ENCODE measurements at places on chromosomes 7 and 10.

DNA sequence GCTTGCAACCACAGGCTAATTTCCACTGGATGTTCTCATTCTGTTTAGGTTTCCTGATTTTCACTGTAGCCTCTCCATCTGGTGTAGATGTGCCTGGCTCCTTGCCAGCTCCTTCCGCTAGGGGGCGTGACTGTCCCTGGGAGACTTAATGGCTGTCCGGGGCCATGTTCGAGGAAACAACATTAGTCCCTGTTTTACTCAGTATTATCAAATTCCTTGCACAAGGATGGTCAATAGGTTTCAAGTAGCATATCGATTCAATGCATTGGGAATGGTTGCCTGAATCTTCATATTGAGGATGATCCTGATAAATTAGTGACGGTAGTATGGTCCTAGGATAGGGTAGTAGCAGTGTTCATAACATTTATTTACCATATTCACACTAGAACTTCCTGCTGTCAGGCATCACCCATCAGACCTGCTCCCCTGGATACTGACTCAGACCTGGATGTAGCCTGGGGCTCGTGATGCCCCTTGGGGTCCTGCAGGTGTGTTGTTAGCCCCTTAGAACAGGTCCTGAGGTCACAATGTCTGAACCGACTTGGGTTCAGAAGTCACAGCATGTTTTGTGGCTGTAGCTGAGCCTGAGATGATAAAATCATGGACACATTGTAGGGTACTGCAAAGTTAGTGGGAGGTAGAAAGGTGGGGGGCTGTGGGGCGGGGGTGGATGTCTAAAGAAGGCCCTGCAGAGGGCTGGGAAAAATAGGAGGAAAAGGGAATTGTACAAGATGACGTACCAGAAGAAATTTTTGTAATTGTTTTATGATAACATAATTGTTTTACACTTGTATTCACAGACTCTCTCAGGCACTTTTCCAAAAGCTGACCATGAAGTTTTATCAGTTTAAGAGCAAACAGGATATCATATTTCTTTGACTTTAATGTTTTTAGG is 8.9 kb upstream of the EXOC6 start:
- peak; percentile 1 for DNase-seq

DNA sequence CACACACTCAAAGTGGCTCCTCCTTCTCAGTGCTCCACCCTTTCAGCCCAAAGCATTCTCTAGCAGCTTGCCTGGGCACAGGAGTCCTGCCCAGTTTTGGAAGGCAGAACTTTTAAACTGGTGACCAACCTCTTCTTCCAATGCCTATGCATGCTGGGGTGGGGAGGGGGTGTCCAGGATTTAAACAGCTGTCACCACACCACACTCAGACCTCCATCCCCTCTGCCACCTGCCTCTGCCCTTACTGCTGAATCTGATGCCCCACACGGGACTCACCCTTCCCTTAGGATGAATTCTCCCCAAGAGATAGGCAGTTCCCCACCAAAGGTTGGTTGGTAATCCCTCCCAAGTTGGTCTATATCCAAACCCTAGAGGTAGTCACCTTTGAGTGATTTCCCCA is 50.2 kb downstream of the FRMPD2 start:
- no peak for DNase-seq

DNA sequence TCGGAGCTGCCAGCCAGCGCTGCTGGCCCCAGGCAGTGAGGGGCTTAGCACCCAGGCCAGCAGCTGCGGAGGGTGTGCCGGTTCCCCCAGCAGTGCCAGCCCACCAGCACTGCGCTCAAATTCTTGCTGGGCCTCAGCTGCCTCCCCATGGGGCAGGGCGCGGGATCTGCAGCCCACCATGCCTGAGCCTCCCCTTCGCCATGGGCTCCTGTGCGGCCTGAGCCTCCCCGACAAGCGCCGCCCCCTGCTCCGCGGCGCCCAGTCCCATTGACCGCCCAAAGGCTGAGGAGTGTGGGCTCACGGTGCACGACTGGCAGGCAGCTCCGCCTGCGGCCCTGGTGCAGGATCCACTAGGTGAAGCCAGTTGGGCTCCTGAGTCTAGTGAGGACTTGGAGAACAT is 525.0 kb downstream of the PTPRN2 start:
- DNase-seq, result no peak

GRCh38 chr10:69826789-69827554 is 25.3 kb downstream of the COL13A1 start:
- DNase-seq, result no peak

DNA sequence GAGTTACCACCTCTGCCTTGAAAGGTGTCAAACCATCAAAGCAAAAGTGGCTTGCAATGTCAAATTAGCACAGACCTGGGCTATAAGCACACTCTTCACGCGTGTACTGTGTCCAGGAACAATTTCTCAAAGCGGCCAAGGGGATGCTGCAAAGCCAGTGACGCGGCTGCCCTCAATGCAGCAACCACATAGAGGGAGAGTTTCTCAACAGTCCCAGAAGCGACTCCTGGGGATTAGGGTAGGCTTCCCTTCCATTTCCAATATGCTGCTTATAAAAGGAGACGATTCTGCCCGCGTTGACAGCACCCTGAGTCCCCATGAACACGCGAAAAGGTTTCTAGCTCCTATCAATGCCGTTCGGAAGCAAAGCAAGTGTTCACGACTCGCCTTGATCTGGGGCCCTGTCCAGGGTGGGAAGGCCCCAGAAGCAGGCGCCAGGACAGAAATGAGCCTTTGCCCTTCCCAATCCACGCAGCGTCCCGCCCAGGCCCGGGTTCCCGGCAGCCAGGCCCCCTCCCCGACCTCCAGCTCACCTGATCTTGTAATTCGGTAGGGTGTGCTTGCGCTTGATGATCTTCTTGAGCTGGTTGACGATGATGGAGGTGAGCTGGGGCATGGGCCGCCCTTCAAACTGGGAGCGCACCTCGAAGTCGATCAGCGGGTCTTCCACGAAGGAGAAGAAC is 1.3 kb downstream of the PDZD8 start:
- DNase-seq, result no peak

DNA sequence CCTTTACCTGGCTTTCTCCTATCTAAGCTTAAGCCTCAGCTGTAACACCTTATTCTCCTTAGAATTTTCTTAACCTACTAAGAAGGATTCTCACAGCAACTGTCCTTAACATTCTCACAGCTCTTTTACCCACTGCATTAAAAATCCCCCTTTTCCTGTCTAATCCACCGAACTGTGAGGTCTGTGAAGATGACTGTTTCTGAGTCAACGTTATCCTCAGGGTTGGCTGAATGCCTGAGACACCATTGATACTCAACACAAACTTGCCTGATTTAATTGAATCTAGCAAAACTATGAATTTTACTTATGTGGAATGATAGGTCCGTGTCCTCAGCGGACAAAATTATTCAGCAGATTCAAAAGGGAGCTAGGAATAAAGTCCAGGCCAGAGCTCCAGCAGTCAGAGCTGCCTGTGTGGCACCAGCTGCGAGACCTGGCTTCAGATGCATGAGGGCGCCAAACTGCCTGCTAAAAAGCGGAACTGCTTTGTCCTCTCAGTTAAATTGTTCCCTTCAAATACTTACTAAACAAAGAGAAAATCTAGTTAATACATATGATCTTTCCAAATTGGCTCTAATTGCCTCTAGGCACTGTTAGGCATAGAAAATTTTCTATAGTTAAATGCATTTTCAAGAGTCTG is 33.4 kb upstream of the VWDE start:
- no peak for DNase-seq

- no peak for DNase-seq
Observed at GRCh38 chr10:78520737-78521430, 487.2 kb downstream of the RPS24 start.

- DNase-seq, result no peak
Observed at GRCh38 chr10:99449023-99449422, 18.6 kb upstream of the GOT1 start.

Measured in NCI-H2171 (cell line).